ENCODE measurements at places on chromosomes 16 and 17.

DNA sequence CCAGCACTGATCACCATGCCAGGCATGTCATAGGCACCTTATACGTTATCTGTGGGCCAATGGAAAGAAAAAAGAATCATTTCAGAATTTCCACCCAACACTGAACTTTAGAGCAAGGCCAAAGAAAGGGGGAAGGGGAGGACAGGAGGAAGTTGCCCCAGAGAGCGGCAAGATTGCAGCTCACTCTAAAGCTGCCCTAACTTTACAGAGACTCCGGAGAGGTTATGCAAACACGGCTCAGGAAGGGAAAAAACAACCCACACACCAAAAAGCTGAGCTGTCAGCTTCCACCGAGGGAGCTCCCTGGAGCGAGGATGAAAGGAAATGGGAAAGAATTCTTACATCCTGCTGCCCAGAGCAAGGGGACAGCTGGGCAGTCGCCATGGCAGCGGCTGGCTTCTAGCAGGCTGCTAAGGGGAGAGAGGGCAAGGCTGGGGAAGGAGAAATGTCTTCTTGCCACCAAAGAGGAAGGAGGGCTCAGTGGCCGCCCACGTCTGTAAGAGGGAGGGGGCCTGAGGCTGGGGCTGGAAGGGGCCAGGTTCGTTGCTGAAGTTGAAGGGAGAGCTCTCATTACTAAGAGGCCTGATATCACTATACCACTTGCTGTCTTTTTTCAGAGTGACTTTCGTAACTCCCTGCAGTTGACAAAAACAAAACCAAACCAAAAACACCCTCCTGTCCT is 18.2 kb downstream of the COTL1 start:
- DNase-seq, result no peak

GRCh38 chr17:32954477-32954876 is 26.5 kb downstream of the TMEM98 start:
- DNase-seq, result no peak

GRCh38 chr17:49016775-49017463 is 19.7 kb downstream of the IGF2BP1 start:
- DNase-seq, result no peak

GRCh38 chr17:877630-878029 is 95.5 kb downstream of the MRM3 start:
- DNase-seq, result no peak

DNA sequence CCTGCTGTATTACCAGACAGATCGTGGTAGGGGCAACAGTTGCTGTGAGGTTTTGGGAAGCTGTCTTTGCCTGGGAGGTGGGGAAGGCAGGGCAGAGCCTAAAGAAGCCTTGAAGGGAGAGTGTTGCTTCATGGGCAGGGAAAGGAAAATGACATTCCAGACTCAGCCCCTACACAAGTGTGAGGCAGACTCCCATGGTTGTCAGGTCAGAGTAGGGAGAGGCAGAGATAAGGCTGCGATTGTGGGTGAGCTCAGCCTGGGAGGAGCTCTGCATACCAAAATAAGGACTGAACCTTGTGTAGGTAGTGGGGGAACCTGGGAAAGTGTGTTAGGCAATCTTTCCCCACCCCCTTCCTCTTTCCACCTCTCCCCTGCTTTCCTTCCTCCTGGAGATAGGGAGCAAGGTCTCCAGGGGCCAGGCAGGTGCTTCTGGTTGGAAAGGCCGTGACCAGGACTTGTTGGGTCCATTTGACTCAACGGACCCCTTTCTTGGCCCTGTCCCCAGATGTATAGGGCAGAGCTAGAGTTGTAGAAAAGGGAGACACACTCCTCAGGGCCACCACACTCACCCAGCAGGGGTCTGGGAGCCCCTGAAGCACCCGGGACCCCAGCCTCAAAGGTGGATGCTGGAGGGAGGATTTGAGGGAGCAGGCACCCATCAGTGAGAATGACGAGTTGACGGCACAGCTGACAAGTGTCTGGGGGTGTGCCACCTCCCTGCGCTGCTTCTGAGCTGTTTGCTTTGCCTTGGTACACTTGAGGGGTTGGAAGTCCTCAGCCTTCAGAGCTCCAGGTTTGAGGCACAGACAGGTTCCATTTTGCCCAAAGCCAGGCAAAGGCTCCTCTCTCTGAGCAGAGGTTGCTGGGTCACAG is 18.5 kb upstream of the TOB1 start:
- DNase-seq, result no peak

DNA sequence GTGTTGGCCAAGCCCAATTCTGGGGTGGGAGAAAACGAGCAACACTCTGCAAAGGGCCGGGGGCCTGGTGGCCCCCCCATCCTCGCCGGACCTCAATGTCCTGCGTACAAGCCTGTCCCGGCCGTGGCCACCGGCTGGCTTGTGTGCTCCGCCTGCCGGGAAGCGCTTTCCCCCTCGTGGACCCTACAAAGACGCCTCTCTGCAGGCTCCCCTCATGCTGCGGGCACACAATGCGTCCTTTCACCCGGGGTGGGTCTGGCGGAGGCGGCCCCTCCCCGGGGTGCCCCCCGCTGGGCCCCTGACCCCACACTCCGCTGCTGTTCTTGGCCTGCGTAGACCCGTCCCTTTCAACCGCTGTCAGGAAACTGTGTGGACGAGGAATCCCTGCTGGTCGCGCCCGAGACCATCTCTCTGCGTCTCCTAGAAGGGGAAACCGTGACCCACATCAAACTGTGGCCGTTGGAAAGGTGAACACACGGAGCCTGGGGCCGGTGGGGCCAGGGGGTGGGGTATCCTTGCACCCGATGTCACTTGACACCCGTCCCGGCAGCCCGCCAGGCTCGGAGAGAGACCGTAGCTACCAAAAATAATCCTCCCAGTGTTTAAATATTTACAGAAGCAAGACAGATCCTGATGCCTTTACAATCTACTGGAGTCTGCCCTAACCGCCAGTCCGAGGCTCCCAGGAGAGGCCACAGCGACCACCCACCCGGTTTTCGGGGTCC is 43.6 kb downstream of the TBC1D16 start:
- DNase-seq, result no peak
